AG09319 (cell line): ENCODE measurements at places on chromosomes 6 and 20.
A peak's percentile ranks its signal among the peaks of the same experiment; 100 is the strongest.

- DNase-seq, result no peak
Observed at GRCh38 chr20:31587545-31588389, 17.3 kb upstream of the ID1 start.

DNA sequence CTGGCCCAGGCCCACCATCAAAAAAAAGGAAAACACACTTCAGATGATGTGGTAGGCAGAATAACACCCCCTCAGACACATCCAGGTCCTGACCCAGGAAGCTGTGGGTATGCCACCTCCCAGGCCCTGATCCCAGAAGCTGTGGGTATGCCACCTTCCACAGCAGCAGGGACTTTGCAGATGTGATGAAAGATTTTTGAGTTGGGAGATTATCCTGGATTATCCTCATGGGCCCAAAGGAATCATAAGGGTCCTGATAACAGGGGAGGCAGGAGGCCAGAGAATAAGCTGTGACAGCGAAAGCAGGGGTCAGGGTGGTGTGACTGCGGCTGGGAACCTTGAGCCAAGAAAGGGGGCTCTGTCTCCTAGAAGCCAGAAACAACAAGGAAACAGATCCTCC lies 55.0 kb downstream of the BMP7 start:
- DNase-seq, result no peak

- no peak for DNase-seq
Observed at GRCh38 chr6:169315830-169316614, 62.4 kb upstream of the THBS2 start.

GRCh38 chr6:165807249-165807960 lies 144.4 kb upstream of the PDE10A start:
- DNase-seq, result no peak

GRCh38 chr6:104521176-104521575 lies 338.5 kb downstream of the HACE1 start:
- DNase-seq, result no peak

DNA sequence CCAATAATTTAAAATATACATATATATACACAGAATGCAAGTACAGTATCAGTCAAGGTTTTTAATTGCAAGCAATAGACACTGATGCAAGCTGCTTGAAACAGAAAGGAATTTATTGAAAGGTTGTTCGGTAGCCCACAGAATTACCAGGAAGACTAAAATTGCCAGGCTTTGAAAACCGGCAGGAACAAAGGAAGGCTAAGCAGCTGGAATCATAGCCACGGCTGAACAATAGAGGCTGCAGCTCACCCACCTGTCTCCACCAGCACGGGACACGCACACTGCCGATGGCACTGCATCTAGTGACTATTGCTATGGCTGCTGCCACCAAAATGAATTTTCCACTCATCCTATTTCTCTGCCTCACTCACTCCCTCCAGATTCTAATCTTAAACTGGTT lies 22.0 kb upstream of the L3MBTL3 start:
- DNase-seq, result no peak

DNA sequence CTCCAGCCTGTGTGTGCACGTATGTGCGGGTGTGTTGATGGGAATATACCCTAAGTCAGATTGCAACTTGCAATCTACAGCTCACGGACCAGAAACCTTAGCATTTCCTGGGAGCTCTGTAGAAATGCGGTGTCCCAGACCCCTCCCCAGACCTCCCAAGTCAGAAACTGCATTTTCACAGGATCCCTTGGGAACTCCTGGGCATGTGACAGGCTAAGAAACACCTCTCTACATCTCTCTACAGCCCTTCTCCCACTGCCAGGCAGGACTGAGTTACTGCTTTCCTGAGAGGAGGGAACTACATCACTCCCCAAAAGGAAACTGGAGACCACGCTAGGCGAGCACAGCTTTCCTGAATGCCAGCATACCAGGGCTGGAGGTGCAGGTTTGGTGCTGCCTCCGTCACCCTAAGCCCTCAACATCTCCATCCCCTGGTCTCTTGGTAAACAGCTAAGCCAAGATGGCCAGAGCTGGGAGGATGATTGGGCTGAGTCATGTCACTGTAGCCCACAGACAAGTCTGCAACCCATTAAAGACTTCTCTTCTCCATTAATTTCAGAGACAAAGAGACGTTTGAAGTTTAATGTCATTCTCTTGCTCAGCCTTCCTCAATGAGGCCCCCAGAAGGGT lies 194.4 kb downstream of the BMP7 start:
- no peak for DNase-seq

DNA sequence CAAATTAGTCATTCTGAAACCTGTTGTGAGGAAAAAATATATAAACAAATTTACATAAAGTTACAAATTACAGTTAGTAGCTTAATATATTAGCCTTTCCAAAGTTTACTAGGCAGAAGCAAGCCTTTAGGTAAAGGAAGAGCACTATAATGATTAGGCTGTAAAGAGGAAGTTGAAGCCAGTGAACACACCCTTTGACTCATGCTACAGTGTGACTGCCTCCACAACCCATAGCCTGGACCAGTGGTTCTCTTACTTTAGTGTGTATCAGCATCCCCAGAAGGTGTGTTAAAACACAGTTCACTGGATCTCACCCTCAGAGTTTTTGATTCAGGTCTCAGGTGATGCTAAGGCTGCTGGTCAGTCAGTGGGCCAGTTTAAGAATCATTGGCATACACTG lies 91.4 kb upstream of the DEFB112 start:
- no peak for DNase-seq

- no peak for DNase-seq
Observed at GRCh38 chr20:646868-647233, 6.1 kb downstream of the SRXN1 start.

GRCh38 chr6:11236076-11236750 lies 3.7 kb upstream of the NEDD9 start:
- no peak for DNase-seq

DNA sequence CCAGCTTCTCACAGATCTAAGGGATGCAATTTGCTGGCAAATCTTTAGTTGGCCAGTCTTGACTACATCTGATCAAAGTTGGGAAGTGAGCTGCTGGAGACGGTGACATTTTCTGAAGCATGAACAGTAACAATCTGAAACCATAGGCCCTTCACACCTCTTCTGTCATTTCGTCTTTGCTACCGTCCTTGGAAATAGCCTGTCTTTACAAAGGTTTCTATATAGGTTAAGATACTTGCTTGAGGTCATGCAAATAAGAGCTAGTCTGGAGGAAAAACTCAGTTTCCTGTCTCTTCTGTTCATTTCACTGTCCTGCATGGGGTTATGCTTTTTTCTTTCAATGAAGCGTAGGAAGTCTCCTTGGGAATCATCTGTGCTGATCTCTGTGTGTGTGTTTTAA lies 55.6 kb downstream of the CARMIL1 start:
- no peak for DNase-seq

DNA sequence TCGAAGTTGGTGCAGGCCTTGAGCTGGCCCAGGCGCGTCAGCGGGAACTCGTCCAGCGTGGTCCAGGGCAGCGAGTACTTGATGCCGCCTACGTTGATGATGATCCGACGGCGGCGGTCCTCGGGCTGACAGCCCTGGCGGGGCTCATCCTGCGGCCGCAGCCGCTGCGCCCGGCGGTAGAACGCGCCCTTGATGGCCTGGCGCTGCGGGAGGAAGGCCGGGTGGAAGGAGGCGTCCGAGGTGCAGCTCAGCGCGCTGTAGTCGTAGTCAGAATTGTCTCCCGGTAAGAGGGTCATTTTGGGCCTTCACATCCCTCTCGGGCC lies 12.9 kb downstream of the KCNG1 start:
- no peak for DNase-seq

- DNase-seq, result peak; percentile 36
Observed at GRCh38 chr20:20360464-20360863, 7.4 kb upstream of the INSM1 start.

- no peak for DNase-seq
Observed at GRCh38 chr20:50726955-50727791, 4.2 kb upstream of the PARD6B start.

GRCh38 chr20:61964675-61965605 lies 100.7 kb downstream of the TAF4 start:
- no peak for DNase-seq

DNA sequence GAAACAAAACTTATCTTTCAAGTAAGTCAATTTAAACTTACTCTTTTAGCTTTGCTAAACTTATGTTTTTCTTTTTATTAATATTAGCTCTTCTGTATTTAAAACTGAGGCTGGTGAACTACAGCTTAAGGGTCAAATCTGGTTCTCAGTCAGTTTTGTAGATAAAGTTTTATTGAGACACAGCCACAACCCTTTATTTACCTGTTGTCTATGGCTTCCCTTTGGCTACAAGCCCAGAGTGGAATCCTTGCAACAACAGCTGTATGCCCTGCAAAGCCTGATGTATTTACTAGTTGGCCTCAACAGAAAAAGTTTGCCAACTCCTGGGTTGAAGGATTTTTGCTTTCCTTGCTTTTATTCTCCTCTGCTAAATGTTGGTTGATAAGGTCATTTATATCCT lies 491.4 kb upstream of the RNF217 start:
- DNase-seq, result no peak

- no peak for DNase-seq
Observed at GRCh38 chr6:41013466-41014153, 25.4 kb downstream of the UNC5CL start.

GRCh38 chr6:24832794-24833193 lies 34.1 kb upstream of the ARMH2 start:
- DNase-seq, result no peak

DNA sequence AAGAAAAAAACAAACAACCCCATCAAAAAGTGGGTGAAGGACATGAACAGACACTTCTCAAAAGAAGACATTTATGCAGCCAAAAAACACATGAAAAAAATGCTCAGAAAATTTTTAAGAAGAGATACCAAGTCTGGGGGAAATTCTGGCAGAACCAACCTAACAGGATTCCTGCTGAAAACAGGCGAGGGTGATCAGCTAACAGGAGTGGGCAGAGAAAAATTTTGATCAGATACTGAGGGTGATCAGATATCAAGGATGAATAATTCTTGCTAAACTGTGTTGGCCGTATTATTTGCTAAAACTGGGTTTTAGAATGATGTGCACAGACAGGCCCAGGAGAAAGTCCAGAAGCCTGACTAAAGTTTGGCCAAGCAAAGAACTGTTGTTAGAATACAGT lies 557.3 kb downstream of the CD109 start:
- DNase-seq, result no peak

DNA sequence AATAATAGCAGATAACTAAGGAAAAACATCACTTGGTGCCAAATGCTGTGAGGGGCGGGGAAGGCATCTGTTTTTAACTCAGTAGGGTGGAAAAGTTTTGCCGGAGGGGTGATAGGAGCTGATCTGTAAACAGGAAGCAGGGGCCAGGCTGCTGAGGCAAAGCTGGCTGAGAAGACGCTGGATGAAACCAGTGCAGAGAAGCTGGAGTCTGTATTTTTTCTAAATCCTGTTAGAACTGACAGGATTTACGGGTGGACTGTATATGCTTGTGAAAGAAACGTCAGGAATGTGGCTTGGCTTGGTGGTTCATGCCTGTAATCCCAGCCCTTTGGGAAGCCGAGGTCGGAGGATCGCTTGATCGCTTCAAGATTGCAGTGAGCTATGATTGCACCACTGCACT lies 5.6 kb downstream of the PCMTD2 start:
- DNase-seq, result peak; percentile 44

DNA sequence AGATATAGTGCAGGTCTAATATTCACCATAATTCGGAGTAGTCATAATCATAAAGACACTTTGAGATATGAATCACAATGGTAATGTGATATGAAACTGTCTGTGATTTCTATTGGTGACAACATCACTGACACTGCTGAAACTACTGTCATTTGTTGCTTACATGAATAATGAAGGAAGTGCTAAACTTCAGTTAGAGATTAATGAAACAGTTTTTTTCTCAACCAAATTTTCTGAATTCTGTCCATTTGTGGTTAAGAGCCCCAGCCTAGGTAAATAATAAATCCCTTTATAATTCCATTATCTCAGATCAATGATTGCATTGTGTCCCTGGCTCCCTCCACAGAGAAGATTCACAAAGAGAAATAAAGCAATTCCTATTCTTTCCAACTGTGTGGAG lies 122.6 kb downstream of the HIVEP2 start:
- no peak for DNase-seq

GRCh38 chr20:44748005-44748370 lies 2.3 kb downstream of the KCNK15 start:
- no peak for DNase-seq

DNA sequence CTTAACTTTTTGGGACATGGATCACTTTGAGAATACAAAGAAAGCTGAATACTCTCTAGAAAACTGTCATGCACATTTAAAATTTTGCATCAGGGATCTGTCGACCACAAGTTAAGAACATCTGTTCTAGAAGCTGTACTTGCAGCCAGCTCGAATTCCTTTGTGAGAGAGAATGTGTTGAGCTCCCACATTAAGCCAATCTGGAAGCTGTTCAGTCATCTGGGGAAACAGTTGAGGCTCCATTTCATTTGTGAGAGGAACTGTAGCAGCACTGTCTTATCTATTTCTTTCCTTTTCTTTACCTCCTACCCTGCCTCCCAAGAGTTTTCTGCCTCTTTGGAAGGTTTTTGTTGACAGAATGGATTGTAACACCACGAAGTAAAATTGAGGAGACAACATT lies 50.8 kb downstream of the KAT14 start:
- no peak for DNase-seq

GRCh38 chr6:27619436-27619835 lies 146.5 kb upstream of the ZNF184 start:
- DNase-seq, result no peak

- DNase-seq, result no peak
Observed at GRCh38 chr6:43220439-43220951, 8.8 kb downstream of the DNPH1 start.

DNA sequence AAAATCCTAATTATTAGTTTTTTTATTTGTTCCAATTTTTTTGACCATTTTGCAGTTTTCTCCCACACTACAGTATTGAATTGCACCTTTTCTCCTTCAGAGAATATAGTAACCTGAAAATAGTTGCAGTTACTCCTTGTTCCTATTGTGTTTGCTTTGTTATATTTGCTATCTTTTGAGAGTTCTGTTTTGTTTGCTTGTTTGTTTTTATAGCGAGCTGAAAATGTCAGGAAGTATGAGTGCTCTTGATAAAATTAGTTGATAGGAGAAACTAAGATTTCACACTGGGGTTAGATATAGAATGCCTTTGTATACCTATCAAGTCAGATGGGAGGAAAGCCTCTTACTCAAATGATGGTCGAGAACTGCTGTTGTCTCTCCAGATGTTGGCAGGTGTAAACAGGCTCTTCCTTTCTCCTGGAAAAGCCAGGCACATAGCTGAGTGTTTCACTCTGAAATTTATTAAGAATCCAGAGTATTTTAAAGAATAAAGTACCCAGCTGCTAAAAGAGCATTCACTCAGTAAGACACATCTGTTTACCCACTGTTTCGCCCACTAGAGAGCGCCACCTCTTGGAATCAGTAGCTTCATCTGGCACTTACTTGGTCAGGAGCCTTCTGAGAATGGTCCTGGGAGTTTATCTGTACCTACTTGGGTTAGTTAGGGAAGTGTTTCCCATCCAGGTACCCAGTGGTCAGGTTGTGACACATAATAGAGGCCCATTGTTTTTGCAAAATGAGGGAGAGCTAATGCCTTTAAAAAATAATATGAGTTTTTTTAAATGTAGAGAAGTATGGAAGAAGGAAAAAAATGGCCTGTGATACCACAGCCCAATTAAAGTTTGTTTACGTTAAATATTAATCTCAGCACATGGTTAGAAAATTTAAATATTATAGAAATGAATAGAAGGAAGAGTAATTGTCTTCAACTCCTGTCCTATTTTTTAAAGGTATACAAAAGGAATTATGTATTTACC lies 11.2 kb downstream of the NT5DC1 start:
- no peak for DNase-seq

GRCh38 chr20:49685161-49685601 lies 28.5 kb downstream of the B4GALT5 start:
- no peak for DNase-seq
